Endothelial cell (in vitro differentiated cells): ENCODE measurements at places on chromosomes 5 and 9.

GRCh38 chr9:38652486-38652885 lies 32.1 kb upstream of the ANKRD18A start:
- DNase-seq: no peak

DNA sequence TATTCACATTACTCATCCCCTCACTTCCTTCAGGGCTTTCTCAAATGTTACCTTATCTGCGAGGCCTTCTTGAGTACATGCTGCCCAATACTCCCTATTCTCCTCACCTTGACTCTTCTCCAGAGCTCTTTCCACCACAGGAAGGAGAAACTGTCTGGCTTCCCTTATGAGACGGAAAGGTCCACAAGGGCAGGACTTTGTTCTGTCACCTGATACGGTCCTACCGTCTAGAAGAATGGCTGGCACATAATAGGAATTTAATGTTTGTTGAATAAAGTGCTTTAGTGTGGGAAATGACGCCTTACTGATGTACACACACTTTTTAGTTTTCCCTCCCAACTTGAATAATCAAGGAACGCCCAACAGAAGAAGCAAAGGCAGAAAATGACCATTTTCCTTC lies 52.5 kb downstream of the PFDN1 start:
- DNase-seq: no peak

DNA sequence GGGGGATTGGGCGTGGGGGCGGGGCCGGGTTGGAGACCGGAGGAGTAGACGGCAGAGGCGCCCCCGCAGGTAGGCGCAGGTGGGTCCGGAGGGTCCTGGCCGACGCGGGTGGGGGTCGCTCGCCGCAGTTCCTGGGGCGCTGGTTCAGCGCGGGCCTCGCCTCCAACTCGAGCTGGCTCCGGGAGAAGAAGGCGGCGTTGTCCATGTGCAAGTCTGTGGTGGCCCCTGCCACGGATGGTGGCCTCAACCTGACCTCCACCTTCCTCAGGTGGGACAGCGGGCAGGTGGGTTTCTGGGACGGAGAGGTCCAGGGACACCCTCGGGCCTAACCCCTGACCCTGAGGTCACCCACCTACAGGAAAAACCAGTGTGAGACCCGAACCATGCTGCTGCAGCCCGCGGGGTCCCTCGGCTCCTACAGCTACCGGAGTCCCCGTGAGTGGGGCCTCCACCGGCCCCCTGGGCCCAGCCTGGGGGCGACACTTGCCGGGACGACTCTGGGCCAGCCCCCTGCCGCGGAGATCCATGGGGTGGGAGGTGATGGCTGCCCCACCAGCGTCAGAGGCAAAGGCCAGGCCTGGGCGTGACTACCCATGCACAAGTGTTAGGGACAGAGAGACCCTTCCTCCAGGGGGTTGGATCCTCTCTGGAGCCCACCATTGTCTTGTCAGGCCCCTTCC lies 1.7 kb downstream of the PTGDS start:
- DNase-seq: no peak

GRCh38 chr9:7212101-7212500 lies 454.3 kb downstream of the KDM4C start:
- no peak for DNase-seq

- no peak for DNase-seq
These were observed 38.7 kb downstream of the SCAMP1 start for GRCh38 chr5:78399116-78399515.

DNA sequence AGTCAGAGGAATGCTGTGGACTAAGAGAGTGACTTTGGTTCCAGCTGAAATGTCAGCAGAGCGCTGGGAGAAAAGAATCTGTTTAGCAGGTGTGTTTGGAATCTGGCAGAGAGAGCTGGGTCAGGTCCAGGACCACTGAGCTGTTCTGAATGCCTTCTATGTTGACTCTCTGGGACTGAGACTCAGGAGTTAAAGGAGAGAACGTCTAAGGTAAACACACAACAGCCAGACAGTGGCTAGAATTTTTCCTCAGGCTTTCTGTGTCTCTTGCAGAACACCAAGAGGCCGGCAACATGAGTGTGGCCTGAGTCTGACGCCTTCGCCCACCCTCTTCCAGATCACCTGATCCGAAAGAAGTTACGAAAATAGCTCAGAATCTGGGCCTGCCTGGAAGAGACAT lies 107.2 kb upstream of the ZNF462 start:
- DNase-seq: no peak

DNA sequence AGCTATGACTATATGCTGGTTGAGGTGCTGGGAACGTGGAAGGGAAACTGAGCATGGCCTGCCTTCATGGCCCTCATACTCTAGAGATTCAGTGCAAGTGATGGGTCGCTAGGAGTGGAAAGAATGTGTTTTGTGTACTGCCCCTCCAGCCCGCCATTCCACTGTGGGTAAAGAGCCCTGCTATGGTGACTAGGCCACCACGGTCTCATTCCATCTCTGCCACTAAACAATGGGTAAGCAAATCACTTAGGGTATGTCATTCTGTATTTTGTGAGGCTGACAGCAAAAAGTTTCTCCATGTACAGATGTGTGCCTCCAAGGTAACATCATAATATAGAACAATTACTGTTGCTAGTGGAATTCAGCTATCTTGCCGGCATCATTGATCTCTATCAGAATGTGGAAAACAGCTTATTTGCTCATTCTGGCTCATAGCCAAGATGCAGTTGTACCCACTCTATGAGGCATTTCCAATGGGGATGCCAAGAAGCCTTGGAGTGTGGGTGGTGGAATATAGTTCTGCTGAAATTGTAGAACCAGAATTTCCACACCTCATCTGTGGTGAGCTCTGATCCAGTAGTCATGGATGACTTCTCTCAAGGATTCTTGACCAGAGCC lies 12.5 kb downstream of the SMARCA2 start:
- no peak for DNase-seq

- DNase-seq: no peak
These were observed 11.6 kb downstream of the C9orf72 start for GRCh38 chr9:27561685-27562084.

- no peak for DNase-seq
These were observed 16.5 kb downstream of the NEK6 start for GRCh38 chr9:124274226-124274625.

DNA sequence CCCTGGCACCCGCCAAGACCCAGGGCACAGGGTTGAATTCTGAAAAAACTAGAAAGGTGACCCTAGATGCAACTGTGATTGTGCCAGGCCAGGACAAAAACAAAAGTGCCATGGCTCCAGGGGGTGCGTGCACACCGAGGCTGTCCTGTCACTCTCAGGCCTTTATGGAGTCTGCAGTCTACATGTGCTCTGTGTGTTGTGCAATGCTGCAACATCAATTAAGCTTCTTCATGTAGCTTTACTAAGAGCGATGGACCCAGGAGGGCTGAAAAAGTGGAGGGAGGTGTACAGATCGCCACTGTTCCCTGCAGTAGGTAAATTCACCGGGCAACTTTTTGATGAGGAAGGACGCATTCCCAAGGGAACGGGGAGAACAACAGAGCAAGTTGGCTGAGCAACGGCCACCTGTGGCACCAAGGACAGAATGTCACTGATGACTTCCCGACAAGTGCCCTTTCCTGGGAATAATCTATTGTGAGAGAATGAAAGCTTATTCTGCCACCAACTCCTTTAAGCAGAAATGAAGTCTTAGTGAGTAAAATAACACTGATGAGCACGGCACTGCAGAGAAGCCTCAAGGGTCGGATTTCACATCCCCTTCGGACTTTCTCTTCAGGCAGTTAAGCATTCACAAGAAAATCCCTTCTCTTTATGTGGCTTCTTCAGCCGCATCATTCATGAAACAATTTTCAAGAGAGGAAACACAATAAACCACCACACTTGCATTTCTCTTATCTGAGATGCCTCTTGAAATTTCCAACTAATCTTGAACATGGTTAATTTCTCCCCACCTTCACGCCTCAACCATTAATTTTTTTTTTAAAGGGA lies 149.6 kb downstream of the DROSHA start:
- DNase-seq: no peak

DNA sequence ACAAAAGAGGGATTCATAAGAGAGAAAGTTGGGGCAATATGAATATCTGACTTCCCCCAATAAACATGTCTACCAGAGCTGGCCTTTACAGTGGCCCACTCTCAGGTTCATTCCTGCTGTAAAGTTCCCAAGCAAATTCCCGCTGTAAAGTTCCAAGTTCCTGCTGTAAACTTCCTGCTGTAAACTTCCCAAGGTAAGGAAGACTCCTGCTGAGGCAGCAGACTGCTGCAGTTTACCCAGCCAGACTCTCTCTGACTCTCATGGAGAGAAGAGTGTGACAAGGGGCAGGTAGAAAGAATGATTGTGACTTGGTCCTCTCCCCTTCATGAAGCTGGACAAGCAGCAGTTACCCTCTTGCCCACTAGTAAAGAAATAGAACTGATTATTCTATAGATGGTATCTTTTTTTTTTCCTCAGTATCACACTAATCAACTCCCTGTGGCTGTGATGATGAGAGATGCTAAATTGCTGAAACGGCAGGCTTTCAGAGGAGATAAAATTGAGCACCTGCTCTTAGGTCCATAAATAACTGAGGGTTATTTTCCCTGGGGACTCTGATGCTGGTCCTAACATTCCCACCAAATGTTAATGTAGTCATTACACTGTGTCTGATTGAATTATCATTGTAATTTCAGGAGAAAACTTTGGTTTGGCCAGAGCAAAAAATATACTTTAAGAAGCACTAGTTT lies 220.4 kb downstream of the PARP8 start:
- peak; percentile 6 for DNase-seq

- DNase-seq: no peak
These were observed 62.2 kb downstream of the CFAP77 start for GRCh38 chr9:132472199-132472598.

DNA sequence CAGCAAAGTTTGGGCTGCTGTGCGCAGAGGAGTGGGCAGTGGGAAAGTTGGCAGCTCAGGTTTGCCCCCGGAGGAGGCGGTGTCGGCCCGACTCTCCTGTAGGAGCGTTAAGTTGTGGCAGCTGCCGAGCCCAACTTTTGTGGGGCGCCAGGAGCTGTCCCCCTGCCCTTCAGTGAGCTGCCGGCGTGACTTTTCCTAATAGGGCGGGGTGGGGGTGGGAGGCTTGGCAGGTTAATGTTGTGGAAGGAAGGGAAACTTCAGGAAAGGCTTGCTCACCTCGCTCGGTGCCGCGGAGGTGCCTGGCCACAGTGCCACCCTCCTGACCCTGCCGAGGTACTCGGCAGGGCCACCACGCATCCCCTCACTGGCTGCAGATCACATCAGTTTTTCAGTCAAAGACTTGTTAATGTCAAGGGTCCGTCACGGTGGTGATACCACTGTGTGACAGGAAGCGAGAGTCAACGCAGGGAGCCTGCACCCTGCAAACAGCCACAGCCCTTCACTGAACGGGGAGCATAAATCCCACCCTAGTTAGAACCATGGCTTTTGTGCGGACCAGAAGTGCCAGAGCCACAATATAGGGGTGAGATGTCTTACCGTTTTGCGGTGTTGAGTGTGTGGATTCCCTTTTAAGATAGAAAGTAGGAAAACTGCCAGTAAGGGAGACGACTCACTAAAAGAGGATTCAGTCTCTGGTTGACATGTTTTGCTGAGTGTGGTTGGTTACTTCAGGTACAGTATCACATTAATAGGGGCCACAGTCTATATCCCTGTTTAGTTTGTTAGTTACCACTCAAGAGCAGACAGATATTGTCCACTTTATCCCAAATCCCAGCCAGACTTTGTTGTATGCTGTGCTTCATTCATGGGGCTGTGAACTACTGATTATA lies 796 bp downstream of the LNPEP start:
- peak; percentile 39 for DNase-seq
